ENCODE measurements at places on chromosomes 3 and 15. TPM values are rescaled to one million over a fixed set of nuclear protein-coding genes. Genes with fewer than 3 reads are reported as not detected.

- H3K4me3 ChIP-seq, result no peak overlapping the region
- no peaks in the 10 kb centered on the region for H3K36me3 ChIP-seq
- H3K4me1 ChIP-seq, result no peaks in the 10 kb centered on the region
- no peak overlapping the region for H3K27ac ChIP-seq
- peak; percentile 8 for DNase-seq
These were observed 99.6 kb downstream of the SLC25A26 start for GRCh38 chr3:66320390-66320789.

- H3K4me3 ChIP-seq, result no peak overlapping the region
- H3K36me3 ChIP-seq, result no peaks in the 10 kb centered on the region
- H3K27me3 ChIP-seq, result no peaks in the 10 kb centered on the region
- DNase-seq, result peak; percentile 63
- H3K4me1 ChIP-seq, result peaks cover 34% of the 10 kb centered on the region
These were observed 43.6 kb downstream of the TBC1D2B start for GRCh38 chr15:78033864-78034263.

- H3K27ac ChIP-seq, result no peak overlapping the region
- no peaks in the 10 kb centered on the region for H3K27me3 ChIP-seq
- no peaks in the 10 kb centered on the region for H3K4me1 ChIP-seq
- H3K4me3 ChIP-seq, result no peak overlapping the region
- no peak for DNase-seq
These were observed 69.8 kb downstream of the SH3GL3 start for GRCh38 chr15:83516935-83517334.

DNA sequence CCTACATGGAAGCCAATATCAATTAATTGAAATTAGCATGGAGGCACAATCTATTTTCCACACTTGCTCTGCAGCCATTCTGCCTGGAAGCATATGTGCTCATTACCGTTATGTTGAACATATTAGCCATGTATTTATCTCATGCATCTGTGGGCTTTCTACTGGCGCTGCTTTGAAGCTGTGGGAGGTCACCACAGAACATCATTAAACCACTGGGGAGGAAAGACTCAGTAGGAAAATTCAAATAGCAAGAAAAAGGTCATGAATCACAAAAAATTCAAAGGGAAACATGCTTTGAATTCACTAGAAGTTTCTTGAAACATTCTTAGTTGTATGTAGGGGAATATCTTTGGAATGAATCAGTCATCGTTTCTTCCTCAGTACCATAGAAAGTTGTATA is 652.5 kb downstream of the EDEM1 start:
- DNase-seq, result no peak
- no peaks in the 10 kb centered on the region for H3K27me3 ChIP-seq
- H3K36me3 ChIP-seq, result no peaks in the 10 kb centered on the region
- H3K4me3 ChIP-seq, result no peak overlapping the region
- H3K27ac ChIP-seq, result no peak overlapping the region

GRCh38 chr3:132803889-132804288 is 81.7 kb upstream of the NPHP3 start:
- no peak overlapping the region for H3K4me3 ChIP-seq
- no peak overlapping the region for H3K27ac ChIP-seq
- no peaks in the 10 kb centered on the region for H3K4me1 ChIP-seq
- H3K36me3 ChIP-seq, result no peaks in the 10 kb centered on the region
- H3K27me3 ChIP-seq, result no peaks in the 10 kb centered on the region

DNA sequence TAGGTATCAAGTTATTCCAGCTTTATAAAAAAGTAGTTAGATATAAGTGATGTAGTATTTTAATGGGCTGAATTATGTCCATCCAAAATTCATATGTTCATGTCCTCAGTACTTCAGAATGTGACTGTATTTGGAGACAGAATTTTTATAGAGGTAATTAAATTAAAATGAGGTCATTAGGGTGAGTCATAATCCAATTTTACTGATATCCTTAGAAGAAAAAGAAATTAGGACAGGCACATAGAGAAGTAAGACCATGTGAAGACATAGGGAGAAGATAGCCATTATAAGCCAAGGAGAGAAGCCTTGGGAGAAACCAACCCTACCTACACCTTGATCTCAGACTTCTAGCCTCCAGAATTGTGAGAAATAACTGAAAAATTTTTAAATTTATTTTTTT is 30.3 kb downstream of the RAP2B start:
- H3K27ac ChIP-seq, result no peak overlapping the region
- no peaks in the 10 kb centered on the region for H3K36me3 ChIP-seq

DNA sequence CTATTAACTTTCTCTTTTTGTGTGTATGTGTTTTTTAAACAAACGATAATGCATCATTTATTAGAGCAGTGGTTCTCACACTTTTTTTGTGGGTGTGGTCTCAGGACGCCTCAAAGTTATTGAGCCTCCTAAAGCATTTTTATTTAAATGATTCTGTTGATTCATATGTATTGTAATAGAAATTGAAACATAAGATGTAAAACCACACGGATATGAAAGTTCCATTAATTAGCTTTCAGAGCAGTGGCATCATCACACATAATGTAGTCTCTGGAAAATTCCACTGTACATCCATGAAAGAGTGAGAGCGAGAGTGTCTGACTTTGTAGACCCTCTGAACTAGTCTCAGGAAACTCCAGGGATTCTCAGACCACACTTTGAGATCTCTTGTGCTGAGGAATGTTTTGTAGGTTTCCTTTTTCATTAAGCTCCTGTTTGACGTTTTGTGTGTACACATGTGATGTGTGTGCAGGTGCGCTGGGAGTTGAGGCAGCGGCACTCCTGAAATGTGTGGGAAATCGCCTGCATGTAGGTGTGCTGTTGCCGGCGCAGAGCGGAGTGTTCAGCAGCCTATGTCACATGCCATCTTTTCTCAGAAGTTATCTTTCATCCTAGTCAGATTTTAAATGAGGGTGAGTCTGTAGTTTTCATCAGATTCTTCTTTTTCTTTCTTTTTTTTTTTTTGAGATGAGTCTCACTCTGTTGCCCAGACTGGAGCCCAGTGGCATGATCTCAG is 5.3 kb upstream of the TRAK1 start:
- H3K27me3 ChIP-seq, result no peaks in the 10 kb centered on the region
- DNase-seq, result no peak
- no peaks in the 10 kb centered on the region for H3K36me3 ChIP-seq
- H3K4me1 ChIP-seq, result peaks cover 3% of the 10 kb centered on the region
- no peak overlapping the region for H3K27ac ChIP-seq

GRCh38 chr3:107206945-107207344 is 170.3 kb upstream of the CCDC54 start:
- peaks cover 22% of the 10 kb centered on the region for H3K4me1 ChIP-seq
- H3K4me3 ChIP-seq, result no peak overlapping the region
- no peaks in the 10 kb centered on the region for H3K36me3 ChIP-seq
- no peaks in the 10 kb centered on the region for H3K27me3 ChIP-seq
- DNase-seq, result no peak
- no peak overlapping the region for H3K27ac ChIP-seq

Gene CX3CR1
- not detected for total RNA-seq

Gene THSD4
- total RNA-seq, result 25.4 TPM

Gene XRN1
- total RNA-seq, result 40.0 TPM

Data from endothelial cell of umbilical vein (primary cell).